Globus pallidus (tissue), 1 donor: ENCODE measurements at places on chromosomes 5 and 9.

GRCh38 chr9:14366076-14366475 lies 52.1 kb upstream of the NFIB start:
- DNase-seq = no peak

DNA sequence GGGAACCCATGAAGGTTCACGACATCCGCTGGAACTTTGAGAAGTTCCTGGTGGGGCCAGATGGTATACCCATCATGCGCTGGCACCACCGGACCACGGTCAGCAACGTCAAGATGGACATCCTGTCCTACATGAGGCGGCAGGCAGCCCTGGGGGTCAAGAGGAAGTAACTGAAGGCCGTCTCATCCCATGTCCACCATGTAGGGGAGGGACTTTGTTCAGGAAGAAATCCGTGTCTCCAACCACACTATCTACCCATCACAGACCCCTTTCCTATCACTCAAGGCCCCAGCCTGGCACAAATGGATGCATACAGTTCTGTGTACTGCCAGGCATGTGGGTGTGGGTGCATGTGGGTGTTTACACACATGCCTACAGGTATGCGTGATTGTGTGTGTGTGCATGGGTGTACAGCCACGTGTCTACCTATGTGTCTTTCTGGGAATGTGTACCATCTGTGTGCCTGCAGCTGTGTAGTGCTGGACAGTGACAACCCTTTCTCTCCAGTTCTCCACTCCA lies 7.6 kb downstream of the GPX3 start:
- DNase-seq = no peak

DNA sequence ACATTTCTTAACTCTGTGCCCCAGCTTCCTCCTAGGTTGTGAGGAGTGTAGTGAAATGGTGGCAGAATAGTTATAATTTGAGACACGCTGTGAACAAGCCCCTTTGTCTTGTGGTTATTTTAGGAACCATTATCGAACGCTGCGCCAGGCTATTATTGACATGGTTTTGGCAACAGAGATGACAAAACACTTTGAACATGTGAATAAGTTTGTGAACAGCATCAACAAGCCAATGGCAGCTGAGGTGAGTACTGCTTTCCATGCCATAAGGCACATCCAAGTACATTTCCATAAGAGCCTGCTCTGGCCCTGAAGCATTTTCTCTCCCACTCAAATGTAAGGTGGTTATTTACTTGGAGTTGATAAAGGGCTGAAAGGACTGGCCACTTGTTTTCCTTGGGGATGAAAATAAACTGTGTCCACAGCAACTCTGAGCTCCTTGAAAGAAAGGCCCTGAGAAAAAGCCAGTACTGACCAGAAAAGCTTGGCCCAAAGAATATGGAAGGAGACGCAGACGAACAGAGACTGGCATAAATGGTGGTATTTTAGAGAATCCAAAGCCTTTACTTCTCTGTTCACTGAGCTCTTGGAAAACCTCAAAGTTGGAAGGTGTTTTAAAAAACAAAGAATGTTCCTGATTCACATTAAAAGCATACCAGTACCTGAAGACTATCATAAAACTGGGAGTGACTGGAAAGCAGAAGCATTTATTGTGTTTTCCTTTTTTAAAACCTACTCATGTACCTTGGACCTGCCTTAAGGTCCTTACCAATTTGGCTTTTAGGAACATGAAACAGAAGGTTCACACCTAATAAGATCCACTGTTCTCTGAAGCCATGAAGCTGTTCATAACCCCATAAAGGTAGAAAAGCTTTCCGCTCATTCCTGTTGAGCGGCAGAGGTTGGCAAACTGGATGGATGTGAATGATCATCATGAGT lies 72.2 kb downstream of the WDR41 start:
- DNase-seq = peak; percentile 7

GRCh38 chr9:4852419-4852818 lies 59.7 kb downstream of the RCL1 start:
- no peak for DNase-seq

DNA sequence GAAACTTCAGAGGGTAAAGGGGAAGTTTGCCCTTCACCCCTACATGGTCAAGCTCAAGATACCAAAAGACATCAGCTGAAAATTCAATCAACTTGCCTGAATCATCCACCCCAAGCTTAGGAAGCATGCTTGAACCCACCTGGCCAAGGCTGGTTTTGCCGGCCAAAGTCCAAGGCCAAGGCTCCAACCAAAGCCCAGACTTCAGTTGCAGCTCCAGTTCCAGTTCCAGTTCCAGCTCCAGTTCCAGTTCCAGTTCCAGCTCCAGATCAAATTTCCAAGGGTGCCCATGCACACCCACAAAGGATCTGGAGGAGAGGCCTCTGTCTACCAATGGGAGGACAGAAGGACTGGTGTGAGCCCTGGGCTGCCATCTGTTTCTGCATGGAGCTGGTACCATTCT lies 4.6 kb upstream of the SERINC5 start:
- no peak for DNase-seq

GRCh38 chr9:32404856-32405255 lies 20.4 kb downstream of the ACO1 start:
- DNase-seq = no peak

GRCh38 chr5:78701795-78702410 lies 53.3 kb upstream of the LHFPL2 start:
- no peak for DNase-seq

DNA sequence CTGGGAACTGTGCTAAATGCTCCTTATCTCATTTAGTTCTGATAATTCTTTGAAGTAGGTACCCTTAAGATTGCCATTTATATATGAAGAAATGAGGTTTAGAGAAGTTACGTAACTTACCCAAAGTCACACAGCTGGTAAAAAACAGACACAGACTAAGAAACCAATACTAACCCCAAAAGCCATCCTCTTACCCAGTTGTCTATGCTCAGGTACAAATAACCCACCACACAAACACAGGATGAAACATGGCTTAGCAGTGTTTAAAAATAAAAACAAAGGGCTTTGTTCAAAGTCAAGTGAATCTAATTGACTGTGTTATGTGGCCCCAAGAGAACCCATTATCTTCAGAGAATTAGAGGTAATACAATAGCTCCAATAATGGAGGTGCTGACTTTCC lies 37.0 kb upstream of the IL7R start:
- DNase-seq = no peak

- DNase-seq = no peak
Observed at GRCh38 chr9:68706363-68707201, 1.5 kb downstream of the PIP5K1B start.

DNA sequence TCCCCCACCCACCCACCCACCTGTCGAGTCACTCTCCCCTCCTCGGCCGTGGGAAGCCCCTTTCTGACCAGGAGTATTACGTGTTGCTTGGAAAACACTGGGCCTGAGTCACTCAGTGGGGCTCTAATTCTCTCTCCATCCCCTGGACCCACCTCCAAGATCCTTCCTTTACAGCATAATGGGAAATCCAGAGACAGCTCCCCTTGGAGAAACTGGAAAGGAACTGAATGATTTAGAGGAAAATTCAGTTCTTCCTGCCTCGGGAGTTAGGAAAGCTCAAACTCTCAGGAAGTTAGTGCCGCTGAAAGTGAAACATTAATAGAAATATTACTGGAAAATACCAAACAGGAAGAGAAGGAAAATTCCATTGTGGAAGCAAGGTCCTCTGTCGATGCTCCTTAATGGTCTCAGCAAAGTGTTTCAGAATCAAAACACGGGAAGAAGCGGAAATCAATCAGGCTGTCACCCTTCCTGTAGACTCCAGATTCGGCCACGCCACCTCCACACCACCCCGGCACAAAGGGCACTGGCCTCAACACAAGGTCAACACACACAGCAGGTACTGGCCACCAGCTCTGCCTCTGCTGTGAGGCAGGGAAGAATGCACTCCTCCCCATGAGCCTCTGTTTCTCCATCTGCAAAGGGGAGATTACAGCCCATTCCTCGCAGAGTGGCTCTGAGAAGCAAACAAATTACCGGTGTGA lies 9.6 kb downstream of the SHB start:
- no peak for DNase-seq

GRCh38 chr5:152259702-152260101 lies 145.4 kb downstream of the NMUR2 start:
- no peak for DNase-seq

GRCh38 chr5:67051164-67051563 lies 145.4 kb downstream of the CD180 start:
- no peak for DNase-seq

DNA sequence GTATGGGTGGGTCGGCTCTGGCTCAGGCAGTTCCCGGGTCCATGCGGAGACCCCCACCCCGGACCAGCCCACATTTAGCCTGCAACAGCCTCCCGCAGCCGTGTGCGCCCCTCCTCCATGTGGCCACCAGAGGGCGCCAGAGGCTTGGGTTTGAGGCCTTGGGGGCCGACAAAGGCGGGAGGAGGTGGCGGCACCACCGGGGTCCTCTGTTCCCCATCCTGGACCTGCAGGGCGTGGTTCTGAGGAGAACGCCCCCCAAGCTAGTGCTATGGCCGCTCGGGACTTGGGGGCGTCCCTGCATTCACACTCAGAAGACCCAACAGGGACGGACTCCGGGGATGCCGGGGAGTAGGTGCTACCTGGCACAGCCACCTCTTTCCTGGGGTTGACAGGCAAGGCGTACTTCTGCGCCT lies 16.5 kb downstream of the ASS1 start:
- peak; percentile 21 for DNase-seq

DNA sequence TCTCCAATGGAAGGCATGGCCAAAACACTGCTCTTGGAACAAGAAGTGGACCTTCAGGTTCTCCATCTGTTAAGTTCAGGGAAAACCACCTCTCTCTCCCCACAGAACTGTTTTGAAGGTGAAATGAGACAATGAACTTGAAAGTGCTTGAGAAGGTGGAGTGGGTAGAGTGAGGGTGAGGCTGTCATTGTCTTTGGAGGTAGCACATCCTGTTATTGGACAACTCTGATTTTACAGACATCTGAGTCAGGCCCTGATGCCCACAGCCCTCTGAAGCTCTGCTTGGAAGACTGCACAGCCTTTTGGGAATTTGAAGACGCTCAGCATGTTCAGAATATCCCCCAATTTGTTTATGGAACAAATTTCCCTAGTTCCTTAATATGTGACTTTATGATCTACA lies 27.6 kb upstream of the TEX48 start:
- no peak for DNase-seq

- no peak for DNase-seq
Observed at GRCh38 chr9:135596211-135596610, 34.7 kb downstream of the PAEP start.

DNA sequence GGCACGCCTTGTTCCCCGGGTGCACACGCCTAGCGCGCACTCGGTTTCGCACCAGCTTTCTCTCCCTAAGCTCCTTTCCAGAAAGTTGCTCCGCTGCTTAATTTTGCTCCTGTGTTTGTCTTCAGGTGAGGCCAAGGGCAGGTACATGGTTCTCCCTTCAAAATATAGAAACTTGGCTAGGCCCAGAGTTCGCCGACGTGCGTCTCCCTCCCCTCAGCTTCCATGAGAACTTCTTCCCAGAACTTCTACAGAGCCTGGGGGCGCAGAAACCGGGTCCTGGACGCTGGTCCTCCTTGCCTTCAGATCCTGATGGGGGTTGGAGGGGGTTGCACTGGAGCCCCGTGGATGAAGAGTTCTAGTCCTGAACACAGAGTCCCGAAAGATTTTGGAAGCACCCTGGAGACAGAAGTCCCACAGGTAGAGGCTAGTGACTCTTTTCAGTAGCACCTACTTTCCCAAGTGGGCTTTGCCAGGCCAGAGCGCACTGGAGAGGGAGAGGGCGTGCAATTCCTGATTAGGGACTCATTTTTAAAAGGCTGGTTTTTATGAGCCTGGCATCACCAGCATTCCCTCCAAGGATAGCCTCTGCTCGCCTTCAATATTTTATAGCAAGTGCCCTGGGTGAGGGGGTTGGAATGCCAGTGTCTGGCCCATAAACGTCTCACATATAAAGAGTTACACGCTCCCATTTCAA lies 128.4 kb downstream of the TMEM174 start:
- DNase-seq = no peak

DNA sequence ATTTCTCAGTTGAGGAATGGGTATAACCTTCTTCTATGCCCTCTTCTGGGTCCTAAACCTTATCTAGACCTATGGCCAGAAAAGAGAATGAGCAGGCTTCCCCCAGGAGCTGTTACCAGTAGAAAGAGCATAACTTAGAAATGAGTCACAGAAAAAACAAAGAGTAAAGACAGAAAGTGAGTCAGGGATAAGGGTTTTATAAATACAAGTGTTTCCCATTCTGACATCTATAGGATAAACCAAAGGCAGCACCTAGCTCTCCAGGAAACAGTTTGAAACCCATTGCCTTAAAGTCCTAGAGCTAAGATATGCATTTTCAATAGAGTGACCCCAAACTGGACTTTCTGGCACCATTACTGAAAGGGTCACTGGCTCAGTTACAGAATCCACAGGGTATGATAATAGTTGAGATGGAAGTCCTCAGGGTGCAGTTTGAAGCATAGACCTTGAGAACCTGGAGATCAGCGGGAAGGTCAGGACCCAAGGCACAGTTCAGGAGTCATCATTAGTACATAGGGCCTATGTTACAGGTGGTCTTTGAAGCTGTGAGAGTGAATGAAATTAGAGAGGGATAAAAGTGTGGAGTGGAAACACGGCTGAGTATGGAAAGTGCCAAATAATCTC lies 42.7 kb upstream of the LIFR start:
- DNase-seq = no peak

GRCh38 chr5:134132372-134133187 lies 18.1 kb downstream of the TCF7 start:
- DNase-seq = no peak

DNA sequence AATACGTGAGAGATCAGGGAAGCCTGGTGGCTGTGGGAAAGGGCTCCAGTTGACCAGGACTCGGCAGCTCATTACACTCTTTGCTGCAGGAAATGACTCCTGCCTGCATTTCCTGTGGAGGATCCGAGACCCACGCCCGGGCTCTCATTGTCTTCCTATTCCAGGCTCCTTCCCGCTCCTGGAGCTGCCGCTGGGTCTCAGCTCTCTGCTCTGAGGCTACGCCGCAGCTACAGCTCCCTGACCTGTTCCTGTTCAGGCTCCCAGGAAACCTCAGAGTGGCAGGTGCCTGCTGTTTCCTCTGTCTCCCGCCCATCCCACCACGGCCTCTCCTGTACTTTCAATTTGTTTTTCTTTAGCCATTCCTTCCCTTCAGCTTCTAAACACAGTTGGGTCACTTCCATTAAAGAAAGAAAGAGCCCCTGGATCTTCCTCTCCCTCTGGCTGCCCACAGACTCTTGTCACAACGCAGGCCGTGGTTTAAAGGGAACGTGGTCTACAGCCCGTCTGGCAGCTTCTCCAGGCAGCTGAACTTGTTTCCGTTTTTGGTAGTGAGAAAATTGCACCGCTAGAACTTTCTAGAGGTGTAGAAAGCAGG lies 71.5 kb downstream of the IL6ST start:
- peak; percentile 26 for DNase-seq

- DNase-seq = no peak
Observed at GRCh38 chr9:79221084-79221483, 350.7 kb upstream of the TLE4 start.

GRCh38 chr5:160787240-160787639 lies 64.8 kb downstream of the ATP10B start:
- no peak for DNase-seq

GRCh38 chr5:107563959-107564544 lies 106.7 kb downstream of the EFNA5 start:
- DNase-seq = no peak
